CD4-positive, alpha-beta T cell treated with Interleukin-12 subunit alpha and Interleukin-12 subunit beta, for 1 hour (primary cell): ENCODE measurements at places on chromosomes 4 and X.

GRCh38 chr4:180314972-180315371 is 1928.2 kb upstream of the TENM3 start:
- no peak for DNase-seq

DNA sequence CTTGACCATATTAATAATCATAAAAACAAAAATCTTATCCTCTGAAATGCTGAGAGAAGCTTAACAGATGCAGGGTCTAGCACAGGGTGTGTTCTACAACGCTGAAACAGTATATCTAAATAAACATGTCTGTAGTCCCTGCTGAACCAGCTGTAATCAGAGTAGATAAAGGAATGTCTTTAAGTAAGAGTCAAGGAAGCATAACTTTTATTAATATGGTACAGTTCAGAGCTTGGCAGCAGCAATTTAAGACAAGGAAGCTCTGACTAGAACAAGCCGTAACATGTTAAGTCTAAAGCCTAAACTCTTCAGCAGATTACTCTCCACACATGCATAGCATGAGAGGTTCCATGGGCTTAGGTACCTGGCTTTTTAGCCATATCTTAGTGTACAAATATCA is 36.1 kb downstream of the NFKB1 start:
- no peak for DNase-seq

DNA sequence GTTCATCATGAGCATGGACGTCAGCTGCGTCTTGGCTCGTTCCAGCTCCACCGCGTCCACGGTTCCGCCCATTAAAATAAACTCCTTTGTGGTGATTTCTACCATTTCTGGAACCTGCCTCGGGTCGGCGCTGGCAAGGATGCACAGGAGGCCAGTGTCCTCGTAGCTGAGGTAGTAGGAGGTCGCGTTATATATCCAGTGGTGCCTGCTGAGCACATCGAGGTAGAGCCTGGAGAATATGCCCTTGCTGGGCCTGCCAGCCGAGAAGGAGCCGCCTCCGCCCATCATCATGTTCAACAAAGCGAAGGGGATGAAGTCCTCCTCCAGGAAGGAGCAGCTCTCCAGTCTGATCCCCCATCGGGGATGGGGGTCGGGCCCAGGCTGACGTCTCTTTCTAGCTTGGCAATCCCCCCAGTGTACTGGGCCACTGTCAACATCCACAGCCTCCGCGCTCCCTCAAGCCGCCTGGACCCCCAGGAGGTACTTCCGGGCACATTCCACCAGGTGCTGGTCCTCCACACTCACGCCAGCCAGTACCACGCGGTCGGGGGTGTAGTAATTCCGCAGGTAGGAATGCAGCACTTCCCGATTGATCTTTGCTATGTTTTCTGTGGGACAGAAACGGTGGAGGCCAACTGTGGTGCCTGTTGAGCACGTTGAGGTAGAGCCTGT is 120.9 kb upstream of the GRID2 start:
- no peak for DNase-seq

GRCh38 chrX:39563178-39563577 is 534.6 kb downstream of the BCOR start:
- DNase-seq = no peak

- DNase-seq = no peak
Observed at GRCh38 chr4:99536271-99536670, 25.4 kb downstream of the C4orf17 start.

- DNase-seq = no peak
Observed at GRCh38 chr4:5664778-5665177, 43.6 kb downstream of the EVC2 start.

GRCh38 chr4:188246488-188246887 is 107.2 kb downstream of the TRIML1 start:
- no peak for DNase-seq

- no peak for DNase-seq
Observed at GRCh38 chrX:21747558-21747957, 10.4 kb downstream of the SMPX start.

DNA sequence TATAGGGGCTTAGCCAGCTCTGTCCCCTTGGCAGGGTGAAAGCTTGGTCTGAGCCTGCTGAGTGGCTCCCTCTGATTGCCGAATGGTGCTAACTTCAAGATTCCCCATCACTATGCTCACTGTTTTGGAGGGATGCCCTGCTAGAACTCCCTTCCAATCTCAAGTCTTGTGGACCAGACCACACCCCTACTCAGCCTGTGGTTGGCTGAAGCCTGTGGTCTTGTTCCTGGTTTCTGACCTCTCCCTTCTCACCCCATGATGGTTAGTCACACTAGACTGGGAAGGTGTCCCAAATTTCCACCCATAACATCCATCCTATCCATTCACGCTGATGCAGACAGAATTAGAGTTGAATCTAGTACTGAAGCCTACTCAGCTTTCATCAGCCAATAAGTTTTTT is 184.7 kb upstream of the NDP start:
- no peak for DNase-seq

DNA sequence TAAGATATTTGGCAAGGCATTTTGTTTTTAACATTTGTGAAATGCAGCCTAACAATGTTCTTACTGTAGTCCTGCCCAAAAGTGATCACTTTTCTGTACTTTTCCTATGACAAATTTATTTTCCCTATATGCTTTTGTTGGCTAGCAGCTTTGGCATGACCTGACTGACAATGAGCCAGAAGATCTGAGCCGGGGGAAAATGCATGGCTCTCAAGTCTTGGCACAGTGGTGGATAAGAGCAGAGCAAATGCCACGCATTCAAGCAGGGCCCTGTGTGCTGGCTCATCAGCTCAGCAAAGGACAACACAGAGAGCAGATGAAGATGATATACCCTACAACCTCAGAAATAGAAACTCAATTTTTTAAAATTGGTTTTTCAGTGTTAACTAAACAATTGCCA is 187.3 kb downstream of the ANAPC10 start:
- no peak for DNase-seq

GRCh38 chrX:20224814-20225487 is 41.8 kb downstream of the RPS6KA3 start:
- DNase-seq = no peak
